ENCODE measurements at places on chromosomes 16 and 17. TPM values are rescaled to one million over a fixed set of nuclear protein-coding genes. Genes with fewer than 3 reads are reported as not detected.

Gene SMIM22
- 30.9 TPM for total RNA-seq

Gene IL4R
- total RNA-seq: 12.6 TPM

Gene CACNG5
- total RNA-seq: not detected

Gene PLLP
- 4.8 TPM for total RNA-seq

Gene CHST4
- 4.0 TPM for total RNA-seq

Gene ABCC11
- total RNA-seq: not detected
